ENCODE measurements at places on chromosomes 7 and 10. TPM values are rescaled to one million over a fixed set of nuclear protein-coding genes. Genes with fewer than 3 reads are reported as not detected.

The EPHB6 gene
- under 0.01 TPM for total RNA-seq

The ASZ1 gene
- not detected for total RNA-seq

The TLX1 gene
- not detected for total RNA-seq

The CREM gene
- 61.5 TPM for total RNA-seq

The SLC18A2 gene
- not detected for total RNA-seq

The RPEL1 gene
- total RNA-seq = 0.09 TPM

The PTER gene
- total RNA-seq = 12.2 TPM

The BET1 gene
- total RNA-seq = 41.9 TPM

The STMP1 gene
- 10.1 TPM for total RNA-seq

The INHBA gene
- total RNA-seq = 4.2 TPM

The ENKUR gene
- 0.60 TPM for total RNA-seq

The IDI2 gene
- not detected for total RNA-seq

The SKIDA1 gene
- 5.4 TPM for total RNA-seq

The AKAP9 gene
- 43.3 TPM for total RNA-seq

The OPN4 gene
- not detected for total RNA-seq

The CYP26A1 gene
- total RNA-seq = 1.6 TPM

The PTF1A gene
- not detected for total RNA-seq

The SHH gene
- under 0.01 TPM for total RNA-seq

The SPDYE11 gene
- total RNA-seq = not detected

The MOSPD3 gene
- total RNA-seq = 5.4 TPM

The BLNK gene
- total RNA-seq = not detected

The HABP2 gene
- total RNA-seq = 0.09 TPM

The CEP55 gene
- 6.4 TPM for total RNA-seq

The NKX1-2 gene
- not detected for total RNA-seq

The SPRN gene
- total RNA-seq = not detected

Measured in dermis lymphatic vessel endothelial cell (primary cell).